Stimulated activated CD8-positive, alpha-beta memory T cell treated with anti-CD3 and anti-CD28 coated beads, Interleukin-12 subunit alpha, Interleukin-12 subunit beta, amount 100 ng/mL, for 4 hours (primary cell): ENCODE measurements at places on chromosomes 12 and 14.

GRCh38 chr14:44712024-44712815 lies 205.1 kb upstream of the FSCB start:
- no peak for DNase-seq

DNA sequence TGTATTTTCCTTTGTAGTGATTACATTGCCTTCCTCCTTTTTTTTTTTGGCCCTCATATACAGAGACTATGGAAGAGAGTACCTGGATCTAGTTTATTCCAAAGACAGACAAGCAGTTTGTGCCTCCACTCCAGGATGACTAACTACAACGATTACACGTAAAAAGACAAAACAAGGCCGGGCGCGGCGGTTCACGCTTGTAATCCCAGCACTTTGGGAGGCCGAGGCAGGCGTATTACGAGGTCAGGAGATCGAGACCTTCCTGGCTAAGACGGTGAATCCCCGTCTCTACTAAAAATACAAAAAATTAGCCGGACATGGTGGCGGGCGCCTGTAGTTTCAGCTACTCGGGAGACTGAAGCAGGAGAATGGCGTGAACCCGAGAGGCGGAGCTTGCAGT lies 2.2 kb downstream of the CERS5 start:
- no peak for DNase-seq

- no peak for DNase-seq
Observed at GRCh38 chr12:66733839-66734238, 55.0 kb upstream of the GRIP1 start.

DNA sequence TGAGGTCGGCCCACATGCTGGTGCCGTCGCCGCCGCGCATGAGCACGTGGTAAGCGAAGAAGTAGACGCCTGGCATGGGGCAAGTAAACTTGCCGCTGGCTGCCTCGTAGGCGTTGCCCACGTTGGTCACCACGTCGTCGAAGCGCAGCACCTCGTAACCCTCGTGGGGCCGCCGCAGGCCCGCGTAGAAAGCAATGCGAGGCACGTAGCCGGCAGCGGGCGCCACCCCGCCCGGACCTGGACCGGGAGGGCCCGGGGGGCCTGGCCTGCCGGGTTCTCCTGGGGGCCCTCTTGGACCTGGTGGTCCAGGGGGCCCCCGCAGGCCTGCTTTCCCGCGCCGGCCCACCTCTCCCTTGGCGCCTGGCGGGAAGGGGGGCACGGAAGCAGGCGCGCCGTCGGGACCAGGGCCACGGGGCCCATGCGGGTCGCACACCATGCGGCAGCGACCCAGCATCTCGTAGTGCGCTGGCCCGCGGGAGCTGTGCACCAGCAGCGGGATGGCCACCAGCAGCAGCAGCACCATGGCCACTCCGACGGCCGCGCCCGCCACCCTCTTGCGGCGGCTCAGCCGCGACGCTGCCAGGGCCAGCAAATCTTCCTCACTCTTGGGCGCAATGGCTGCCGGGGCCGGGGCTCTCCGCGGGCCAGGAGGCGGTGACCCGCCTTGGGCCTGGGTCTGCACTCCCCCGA lies 888 bp downstream of the C1QL4 start:
- no peak for DNase-seq

- no peak for DNase-seq
Observed at GRCh38 chr12:122977655-122978392, 2.7 kb upstream of the ARL6IP4 start.

DNA sequence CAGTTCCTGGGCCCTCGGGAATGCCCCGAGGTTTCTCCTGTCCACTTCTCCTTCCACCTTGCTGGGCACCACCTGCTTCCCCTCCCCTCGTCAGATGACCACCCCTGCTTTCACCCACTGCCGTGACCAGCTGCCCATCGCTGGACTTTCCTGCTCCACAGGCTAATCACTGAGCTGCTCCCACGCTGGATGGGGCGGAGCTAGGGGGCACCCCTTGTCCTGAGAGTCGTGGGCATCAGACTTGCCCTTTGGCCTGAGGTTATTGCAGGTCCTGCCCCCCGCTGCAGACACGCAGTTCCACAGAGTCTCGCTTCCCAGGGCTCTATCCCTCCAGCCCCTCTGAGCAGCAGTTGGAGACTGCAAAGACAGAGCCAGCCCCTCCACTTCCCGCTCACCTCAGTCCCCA lies 427 bp downstream of the SLC6A12 start:
- DNase-seq: no peak

GRCh38 chr14:77782202-77782601 lies 17.7 kb upstream of the ADCK1 start:
- no peak for DNase-seq
